ENCODE measurements at places on chromosomes 16 and 17.

- H3K27ac ChIP-seq: no peak overlapping the region
- H3K4me3 ChIP-seq: no peak overlapping the region
- H3K27me3 ChIP-seq: no peaks in the 10 kb centered on the region
- no peak for DNase-seq
Measured at GRCh38 chr17:4576729-4577322, 7.5 kb upstream of the SMTNL2 start.

GRCh38 chr16:87780385-87780989, 14.7 kb upstream of the KLHDC4 start:
- H3K4me1 ChIP-seq: peaks cover 22% of the 10 kb centered on the region
- no peaks in the 10 kb centered on the region for H3K27me3 ChIP-seq
- DNase-seq: no peak
- H3K4me3 ChIP-seq: no peak overlapping the region

DNA sequence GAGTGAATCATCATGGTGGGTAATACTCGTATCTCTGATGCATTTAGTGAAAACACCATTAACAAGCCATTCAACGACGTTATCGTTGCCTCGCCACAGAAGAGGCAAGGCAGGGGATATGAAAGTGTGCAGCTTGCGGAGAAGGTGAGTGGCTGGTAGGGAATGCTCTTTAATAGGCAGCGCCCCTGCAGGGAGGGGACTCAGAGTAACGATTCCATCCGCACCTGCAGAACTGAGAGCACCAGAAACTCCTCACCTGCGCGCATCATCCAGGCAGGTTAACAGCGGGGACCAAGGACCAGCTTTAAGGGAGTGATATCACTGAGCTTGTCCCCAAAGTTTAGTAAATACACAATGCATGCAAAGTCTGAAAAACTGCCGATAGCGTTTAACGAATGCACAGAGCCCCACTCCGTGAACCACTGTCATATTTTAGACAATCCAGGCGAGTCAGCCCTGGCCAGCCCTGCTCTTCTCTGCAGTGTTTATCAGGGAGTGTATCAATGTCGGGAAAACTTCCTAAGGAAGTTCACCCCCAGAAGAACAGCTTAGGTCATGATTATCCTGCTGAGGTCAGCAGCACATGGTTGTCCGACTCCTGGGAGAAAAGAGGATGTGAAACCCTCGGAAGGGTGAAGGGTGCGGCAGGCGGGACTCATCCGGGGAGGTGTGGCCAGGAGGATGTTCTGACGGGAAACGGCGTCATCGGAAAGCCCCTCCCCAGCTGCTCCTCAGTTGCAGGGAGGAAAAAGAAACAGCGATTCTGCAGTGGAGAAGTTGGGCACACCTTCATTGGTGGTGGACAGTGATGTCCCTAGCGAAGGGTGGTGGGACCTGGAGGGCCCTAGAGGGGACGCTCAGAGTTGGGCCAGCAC, 68.5 kb upstream of the DNAH17 start:
- no peak for DNase-seq
- no peaks in the 10 kb centered on the region for H3K36me3 ChIP-seq
- H3K4me1 ChIP-seq: no peaks in the 10 kb centered on the region
- H3K27ac ChIP-seq: no peak overlapping the region
- H3K4me3 ChIP-seq: no peak overlapping the region

- no peaks in the 10 kb centered on the region for H3K27me3 ChIP-seq
- no peak overlapping the region for H3K4me3 ChIP-seq
- H3K4me1 ChIP-seq: peaks cover 52% of the 10 kb centered on the region
- DNase-seq: no peak
- peaks cover 5% of the 10 kb centered on the region for H3K36me3 ChIP-seq
Measured at GRCh38 chr17:41521574-41522261, 3.0 kb upstream of the KRT15 start.

DNA sequence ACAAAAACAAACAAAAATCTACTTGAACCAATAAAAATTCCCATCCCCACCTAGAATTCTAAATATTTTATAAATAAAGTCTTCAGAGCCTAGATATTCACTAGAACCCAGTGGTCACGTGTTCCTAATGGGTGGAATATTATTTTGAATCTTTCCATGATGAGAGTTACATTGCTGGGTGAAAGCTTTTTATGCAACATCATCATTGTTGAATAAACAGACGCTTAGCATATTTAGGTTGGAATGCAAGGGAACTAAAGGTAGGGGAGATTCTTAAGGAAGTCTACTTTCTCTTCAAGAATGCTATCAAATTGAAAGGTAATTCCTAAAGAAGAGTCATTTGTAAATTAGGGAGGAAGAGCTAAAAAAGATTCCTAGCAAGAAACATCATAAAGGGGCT, 723.1 kb downstream of the WWOX start:
- H3K36me3 ChIP-seq: no peaks in the 10 kb centered on the region
- no peaks in the 10 kb centered on the region for H3K27me3 ChIP-seq
- peaks cover 12% of the 10 kb centered on the region for H3K4me1 ChIP-seq
- H3K27ac ChIP-seq: no peak overlapping the region
- no peak for DNase-seq
